ENCODE measurements at places on chromosomes 3 and 15.

- DNase-seq, result no peak
Observed at GRCh38 chr3:129121016-129121791, 400 bp downstream of the RAB43 start.

DNA sequence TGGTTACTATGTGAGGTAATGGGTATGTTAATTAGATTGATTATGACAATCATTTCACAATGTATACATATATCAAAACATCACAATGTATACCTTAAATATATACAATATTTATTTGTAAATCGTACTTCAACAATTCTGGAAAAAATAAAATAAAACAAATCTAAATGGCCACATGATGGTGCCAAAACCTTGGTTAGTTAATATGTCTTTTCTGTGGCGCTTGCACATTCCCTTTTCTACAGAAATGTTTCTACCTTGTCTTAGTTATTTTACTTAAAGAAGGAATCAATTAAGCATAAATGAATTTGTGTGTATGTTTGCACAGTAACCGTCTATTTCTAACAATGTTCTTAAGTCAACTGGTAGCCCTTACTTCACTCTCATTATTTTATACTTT, 53.4 kb downstream of the OXSM start:
- no peak for DNase-seq

DNA sequence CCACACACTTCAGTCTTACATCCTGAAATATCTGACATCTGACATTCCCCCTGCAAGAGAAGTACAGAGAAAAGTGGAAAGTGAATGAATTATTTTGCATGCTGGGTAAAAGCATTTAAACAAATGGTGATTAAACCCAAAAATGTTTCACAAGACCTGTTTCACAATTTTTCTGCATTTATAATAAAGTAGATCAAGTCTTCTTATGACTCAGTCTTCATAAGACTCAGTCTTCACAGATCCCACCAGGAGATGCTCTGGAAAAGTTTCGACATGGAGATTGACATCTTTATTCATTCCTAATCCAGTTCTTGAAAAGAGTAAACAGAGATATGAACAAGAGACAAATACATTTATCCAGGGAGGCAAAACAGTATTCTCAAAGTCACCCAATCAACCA, 13.2 kb upstream of the EDC3 start:
- no peak for DNase-seq

DNA sequence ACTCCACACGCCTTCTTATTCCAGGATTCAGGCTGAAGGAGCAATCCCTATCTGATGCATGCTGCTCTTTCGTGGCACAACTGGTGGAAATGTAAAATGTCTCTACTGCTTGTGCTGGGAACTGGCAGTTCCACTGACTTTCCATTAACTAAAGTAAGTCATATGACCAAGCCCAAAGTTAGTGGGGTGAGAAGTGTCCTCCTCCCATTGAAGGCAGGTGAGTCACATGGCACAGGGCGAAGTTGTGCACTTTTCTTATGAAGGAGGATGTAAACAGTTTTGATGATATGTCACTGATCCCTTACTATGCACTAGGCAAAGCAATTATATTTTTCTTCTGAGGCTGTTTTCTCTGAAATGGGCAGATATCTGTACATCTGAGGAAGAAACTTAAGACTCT, 51.6 kb downstream of the SLC7A14 start:
- DNase-seq, result no peak

- no peak for DNase-seq
Observed at GRCh38 chr3:33833408-33834095, 35.1 kb downstream of the PDCD6IP start.

DNA sequence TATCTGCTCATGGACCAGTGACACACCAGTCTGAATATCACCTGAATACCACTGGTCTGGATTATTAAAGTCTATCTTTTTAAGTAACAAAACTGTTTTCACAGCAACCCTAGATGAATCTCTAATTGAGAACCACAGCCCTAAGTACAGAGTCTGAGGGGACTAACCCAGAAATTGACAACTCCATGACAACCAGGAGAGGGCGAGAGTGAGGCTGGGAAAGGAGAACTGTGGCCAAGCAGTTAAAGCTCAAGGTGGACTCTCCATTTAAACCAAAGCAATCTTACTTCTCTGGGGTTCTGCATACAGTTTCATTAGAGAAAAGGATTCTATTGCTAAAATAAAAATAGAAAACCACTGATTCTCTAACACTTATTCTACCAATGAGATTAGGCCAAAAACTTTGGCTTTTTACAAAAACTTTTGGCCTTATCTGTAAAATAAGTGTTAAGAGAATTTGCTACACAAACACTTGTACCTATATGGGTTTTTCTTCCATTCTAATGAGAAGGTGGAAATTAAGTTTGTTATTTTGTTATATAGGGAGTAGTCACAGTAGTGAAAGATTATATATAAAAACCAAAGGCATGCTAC, 11.4 kb downstream of the NEK10 start:
- DNase-seq, result no peak

DNA sequence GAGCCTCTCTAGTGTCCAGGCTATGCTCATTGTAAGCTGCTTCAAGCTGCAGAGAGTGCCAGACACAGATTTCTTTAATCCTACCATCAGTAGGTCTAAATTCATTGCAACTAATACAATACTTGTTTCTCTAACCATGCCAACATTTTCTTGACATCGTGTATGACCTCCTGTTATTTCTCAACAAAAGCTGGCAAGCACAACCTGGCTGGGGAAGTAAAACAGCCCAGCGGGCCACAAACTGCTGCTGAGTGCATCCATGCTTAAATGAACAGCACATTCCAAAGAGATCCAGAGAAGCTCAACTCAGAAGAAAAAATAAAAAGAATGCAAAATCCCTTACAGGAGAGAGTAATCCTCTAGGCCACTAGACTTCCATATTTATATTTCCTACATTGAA, 36.5 kb downstream of the GMNC start:
- DNase-seq, result no peak

DNA sequence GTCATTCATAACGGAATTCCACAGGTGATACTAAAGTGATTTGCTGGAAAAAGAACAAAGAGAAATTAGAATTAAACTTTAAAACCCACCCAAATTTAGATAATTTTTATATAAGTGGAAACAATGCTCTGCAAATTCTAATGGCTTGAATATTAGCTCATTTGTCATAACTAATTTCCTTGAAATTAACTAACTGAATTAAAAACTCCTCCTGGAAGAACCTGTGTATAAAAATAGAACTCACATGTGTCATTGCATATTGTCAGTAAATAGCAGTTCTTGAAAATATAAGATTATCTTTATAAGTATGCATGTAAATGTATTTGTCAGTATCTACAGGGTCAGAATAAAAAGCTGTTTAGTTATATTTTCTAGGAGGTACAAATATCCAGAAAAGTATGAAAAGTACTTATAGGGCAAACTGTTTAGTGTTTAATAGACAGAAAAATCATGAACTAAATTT, 16.3 kb downstream of the ZIC1 start:
- DNase-seq, result no peak

DNA sequence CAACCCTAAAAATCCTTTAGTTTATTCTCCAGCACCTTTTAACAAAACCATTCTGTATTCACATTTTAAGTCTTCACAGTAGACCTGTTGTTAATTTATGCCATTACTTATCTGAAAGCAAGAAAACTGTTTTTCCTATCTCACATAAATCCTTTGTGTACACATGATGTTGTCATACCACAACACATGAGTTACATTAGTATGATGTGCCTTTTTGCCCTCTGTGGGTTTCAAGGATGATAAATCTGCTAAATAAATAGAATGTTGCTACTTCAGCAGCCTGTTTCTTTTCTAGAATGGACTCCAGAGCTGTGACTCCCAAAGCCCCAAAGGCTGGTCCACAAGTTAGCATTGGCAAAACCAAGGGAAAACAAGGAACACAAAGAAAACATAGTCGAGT, 151.6 kb downstream of the SERPINI1 start:
- DNase-seq, result no peak

GRCh38 chr15:67907184-67907723, 67.4 kb upstream of the RNU6-1 start:
- DNase-seq, result no peak

GRCh38 chr15:69479971-69480370, 27.4 kb downstream of the RPLP1 start:
- no peak for DNase-seq

- peak; percentile 51 for DNase-seq
Observed at GRCh38 chr15:36363335-36363734, 216.1 kb upstream of the CDIN1 start.

- DNase-seq, result no peak
Observed at GRCh38 chr3:190629088-190629487, 115.2 kb downstream of the IL1RAP start.
